ENCODE measurements at places on chromosomes 1 and 21. TPM values are rescaled to one million over a fixed set of nuclear protein-coding genes. Genes with fewer than 3 reads are reported as not detected.

- DNase-seq = peak; percentile 19
- no peaks in the 10 kb centered on the region for H3K4me1 ChIP-seq
- no peaks in the 10 kb centered on the region for H3K27me3 ChIP-seq
Measured at GRCh38 chr21:43311301-43311817, 115.6 kb downstream of the SIK1 start.

- DNase-seq = no peak
- H3K36me3 ChIP-seq = peaks cover 3% of the 10 kb centered on the region
- no peak overlapping the region for H3K27ac ChIP-seq
- H3K4me1 ChIP-seq = no peaks in the 10 kb centered on the region
- no peaks in the 10 kb centered on the region for H3K27me3 ChIP-seq
Measured at GRCh38 chr1:12417389-12417788, 187.6 kb downstream of the VPS13D start.

DNA sequence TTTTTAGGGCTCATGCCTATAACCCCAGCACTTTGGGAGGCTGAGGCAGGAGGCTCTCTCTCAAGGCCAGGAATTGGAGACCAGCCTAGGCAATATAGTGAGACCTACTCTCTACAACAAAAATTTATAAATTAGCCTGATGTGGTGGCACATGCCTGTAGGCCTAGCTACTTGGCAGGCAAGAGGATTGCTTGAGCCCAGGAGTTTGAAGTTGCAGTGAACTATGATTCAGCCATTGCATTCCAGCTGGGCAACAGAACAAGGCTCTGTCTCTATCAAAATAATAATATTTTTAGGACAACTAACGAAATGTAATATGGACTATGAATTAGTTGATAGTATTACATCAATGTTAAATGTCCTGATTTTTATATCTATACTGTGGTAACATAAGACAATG lies 68.8 kb upstream of the ARID1A start:
- no peak overlapping the region for H3K27ac ChIP-seq
- no peak overlapping the region for H3K4me3 ChIP-seq
- H3K36me3 ChIP-seq = no peaks in the 10 kb centered on the region

OR2T29 gene
- not detected for polyA plus RNA-seq

KLF17 gene
- polyA plus RNA-seq = 0.15 TPM

Measured in aorta (tissue), 5 donors.